M059J (cell line): ENCODE measurements at places on chromosomes 1 and 21. TPM values are rescaled to one million over a fixed set of nuclear protein-coding genes. Genes with fewer than 3 reads are reported as not detected.

FALEC gene
- total RNA-seq, result not detected in 2 replicates

RGS7 gene
- 4.5 and 7.4 TPM in 2 replicates for total RNA-seq

BSND gene
- not detected in 2 replicates for total RNA-seq

S100A3 gene
- total RNA-seq, result 5.2 and 5.8 TPM in 2 replicates

MNDA gene
- total RNA-seq, result not detected in 2 replicates

KCNE2 gene
- total RNA-seq, result 0.10 TPM in 1 of 2 replicates, not detected in the other

KLF17 gene
- total RNA-seq, result 0.37 and 0.64 TPM in 2 replicates

TMEM51 gene
- total RNA-seq, result 18.7 and 22.2 TPM in 2 replicates

ACTA1 gene
- total RNA-seq, result not detected in 2 replicates

TRAPPC10 gene
- 18.4 and 33.1 TPM in 2 replicates for total RNA-seq

- peak; percentile 32 for DNase-seq
Observed at GRCh38 chr1:39230261-39231190, 26.0 kb downstream of the MACF1 start.

DNA sequence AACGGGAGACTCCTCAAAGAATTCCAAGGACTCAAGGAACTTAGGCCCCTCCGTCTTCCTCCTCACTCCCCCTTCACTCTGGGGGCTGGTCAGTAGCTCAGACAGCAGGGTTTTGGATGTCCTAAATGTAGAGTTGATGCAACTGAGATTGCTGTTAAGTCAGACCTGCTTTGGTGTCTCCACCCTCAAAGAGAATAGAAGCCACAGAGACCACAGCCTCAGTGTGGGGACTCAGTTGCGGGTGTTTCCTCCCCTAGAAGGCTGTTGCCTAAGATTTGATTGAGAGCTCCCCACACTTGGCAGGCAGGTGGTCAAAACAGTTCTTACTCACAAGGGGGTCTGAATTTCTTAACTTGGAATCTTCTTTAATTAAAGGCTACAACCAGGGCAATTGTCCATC, 7.6 kb downstream of the MAN1C1 start:
- no peak for DNase-seq

DNA sequence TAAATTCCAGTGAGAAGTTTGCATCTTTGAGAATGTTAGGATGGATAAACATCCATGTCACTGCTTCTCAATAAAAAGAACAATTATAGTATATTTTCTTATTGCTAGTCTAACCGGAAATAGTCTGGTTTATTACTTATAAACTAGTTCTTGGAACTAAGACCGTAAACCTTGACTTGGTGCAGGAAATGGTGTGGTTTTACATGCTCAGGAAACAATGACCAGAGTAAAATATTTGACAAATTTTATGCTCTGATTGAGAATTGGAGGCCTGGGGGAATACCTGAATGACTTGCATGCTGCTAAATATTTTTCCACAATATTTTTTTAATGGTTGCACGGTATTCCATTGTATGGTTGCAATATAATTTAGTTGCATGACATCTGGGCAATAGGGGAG, 76.3 kb downstream of the XCL2 start:
- DNase-seq, result peak; percentile 81

DNA sequence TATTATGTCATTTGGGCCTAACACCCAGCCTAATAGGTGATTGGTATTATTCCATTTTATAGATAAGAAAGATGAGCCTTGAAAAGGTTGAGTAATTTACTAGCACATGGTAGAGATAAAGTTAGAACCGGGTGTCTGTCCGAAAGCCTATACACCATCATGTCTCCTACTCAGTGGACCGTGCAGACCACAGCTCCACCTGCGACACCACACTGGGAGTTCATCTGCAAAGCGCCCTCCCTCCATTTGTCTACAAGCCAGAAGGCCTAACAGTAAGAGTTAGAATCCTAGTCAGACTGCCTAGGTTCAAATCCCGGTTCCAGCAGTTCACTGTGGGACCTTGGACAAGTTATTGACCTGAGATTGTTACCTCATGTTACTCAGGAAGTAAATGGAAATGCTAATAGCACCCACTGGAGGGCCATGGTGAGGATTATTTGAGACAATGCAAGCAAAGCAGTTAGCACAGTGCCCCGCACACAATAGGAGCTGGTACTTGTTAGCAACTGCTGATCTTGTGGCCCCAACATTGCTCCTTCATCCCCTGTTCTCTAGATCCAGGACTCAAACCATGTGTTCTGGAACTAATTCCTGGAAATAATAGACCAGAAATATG, 20.5 kb downstream of the ARMH1 start:
- DNase-seq, result no peak

DNA sequence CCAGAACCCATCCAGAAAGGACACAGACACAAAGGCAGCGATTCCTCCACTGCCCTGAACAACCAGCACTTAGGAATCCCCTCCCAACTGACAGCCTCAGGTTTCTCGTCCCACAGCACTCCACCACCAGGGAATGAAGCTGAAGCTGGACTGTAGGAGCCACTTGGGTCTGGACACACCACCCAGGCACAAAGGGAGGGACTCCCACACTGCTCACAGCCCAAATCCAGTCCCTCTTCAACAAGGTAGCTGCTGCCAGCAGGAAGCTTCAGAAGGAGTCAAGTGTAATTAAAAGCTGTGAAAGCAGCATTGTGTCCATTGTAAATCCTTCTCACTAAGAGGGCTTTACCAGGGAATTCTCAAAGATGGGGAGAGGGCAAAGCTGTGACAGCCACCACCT, 29.0 kb downstream of the LMX1A start:
- DNase-seq, result no peak

GRCh38 chr1:247721222-247721621, 4.8 kb upstream of the OR6F1 start:
- DNase-seq, result no peak

GRCh38 chr1:247336390-247336789, 4.7 kb upstream of the ZNF496 start:
- no peak for DNase-seq

GRCh38 chr1:159933347-159933746, 8.0 kb upstream of the TAGLN2 start:
- DNase-seq, result no peak

GRCh38 chr1:110637475-110637874, 31.3 kb upstream of the KCNA2 start:
- DNase-seq, result no peak

DNA sequence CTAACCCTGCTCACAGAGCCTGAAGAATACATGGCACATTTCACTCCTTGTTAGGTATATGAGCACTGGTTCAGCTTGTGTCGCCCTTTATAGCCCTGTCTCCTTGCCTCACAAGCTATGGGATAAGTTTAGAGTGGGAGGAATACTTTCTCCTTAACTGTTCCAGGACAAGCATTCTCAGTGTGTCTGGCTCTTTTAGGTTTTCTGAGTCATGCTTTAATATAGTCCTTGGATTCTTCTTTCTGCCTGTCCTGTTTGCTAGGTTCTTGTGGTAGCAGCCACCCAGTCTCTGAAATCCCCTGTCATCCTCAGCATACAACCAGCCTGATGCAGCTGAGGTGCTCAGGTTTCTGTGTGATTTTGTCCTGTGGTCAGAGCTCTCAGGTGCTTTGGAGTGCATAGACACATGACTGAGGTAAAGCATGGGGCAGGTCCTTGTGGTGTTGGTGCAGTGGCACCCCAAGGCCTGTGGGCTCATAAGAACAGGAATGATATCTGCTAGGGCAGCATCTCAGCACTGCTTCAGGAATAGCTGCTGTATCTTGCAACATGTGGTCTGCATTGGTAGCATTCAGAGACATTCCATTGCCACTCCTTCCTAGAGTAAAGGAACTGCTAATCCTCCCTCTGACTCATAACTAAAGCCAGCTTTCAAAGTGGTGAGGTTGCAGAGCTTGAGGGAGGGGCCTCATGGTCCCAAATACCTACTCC, 14.2 kb upstream of the CASQ2 start:
- DNase-seq, result peak; percentile 76

- DNase-seq, result peak; percentile 53
Observed at GRCh38 chr1:34740161-34740868, 14.5 kb upstream of the GJB5 start.

- peak; percentile 74 for DNase-seq
Observed at GRCh38 chr21:43880111-43880985, 15.3 kb downstream of the AGPAT3 start.

DNA sequence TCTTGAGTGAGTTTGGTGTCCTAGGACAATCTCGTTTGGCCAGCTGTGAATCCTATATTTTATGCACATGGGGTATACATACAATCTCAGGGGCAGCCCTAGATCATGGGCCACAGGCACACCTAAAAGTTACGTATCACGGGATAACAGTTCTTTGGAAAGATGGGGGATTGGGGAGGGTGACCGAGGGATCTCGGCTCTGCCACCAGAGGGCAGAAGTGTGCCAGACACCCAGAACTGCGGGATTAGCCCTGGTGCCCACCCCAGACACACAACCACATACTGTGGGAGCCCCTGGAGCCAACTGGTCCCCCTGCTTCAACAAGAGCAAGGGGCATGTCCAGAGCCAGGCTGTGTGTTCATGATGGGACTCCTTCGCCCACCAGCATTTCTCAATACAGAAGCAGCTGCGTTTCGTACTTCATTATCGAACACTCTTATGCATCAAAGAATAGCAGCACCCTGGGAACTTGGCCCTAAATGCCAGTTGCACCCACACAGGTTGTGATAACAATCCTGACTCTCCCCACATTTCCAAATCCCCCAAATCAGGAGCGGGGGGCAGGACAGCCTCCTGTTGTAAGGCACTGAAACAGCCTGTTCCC, 37.4 kb downstream of the TMCO4 start:
- DNase-seq, result peak; percentile 32

- peak; percentile 11 for DNase-seq
Observed at GRCh38 chr1:95730986-95731385, 497.0 kb downstream of the RWDD3 start.

DNA sequence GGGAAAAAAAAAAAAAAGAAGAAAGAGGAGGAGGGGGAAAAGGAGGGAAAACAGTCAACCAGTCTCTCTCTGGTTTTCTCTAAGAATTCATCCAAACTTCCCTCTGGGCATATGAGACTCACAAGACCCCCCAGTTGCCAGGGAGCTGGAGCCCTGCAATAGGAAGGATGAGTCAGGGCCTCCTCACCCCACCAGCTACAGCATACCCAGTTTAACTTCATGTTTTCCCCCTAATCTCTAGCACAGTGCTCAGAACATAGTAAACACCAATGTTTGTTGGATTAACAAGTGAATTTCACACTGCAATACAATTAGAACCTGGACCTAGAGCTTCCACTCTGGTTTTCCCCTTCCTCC, 7.8 kb downstream of the F11R start:
- peak; percentile 82 for DNase-seq

DNA sequence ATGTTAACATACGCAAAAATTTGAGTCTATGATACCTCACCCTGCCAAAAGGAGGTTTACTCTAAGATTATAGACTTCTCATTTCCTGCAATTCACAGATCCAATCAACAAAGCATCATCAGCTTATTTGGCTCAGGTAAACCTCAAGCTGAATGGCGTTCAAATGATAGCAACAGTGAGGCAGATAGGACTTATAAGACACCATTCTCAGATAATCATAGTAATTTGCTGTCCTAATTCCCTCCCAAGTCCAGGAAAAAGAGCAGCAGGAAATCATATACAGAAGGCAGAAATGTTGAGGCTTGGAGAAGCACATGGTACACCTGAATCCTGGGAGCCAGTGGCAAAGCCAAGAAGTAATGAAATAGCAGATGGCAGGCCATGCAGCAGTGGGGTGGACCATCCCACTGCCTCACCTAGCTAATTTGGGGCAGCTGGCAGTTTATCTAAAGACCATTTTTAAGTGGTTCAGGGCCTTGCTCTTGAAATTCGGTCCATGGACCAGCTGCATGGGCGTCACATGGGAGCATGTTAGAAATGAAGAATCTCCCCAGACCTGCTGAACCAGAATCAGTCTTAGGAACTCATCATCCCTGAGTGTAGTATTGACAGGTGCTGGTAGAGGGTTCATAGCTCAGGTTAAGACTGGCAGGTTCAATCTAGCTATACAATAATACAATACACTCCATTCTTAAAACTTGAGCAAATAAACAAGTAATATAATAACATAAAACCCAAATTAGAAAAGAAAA, 57.7 kb downstream of the ASTN1 start:
- no peak for DNase-seq

DNA sequence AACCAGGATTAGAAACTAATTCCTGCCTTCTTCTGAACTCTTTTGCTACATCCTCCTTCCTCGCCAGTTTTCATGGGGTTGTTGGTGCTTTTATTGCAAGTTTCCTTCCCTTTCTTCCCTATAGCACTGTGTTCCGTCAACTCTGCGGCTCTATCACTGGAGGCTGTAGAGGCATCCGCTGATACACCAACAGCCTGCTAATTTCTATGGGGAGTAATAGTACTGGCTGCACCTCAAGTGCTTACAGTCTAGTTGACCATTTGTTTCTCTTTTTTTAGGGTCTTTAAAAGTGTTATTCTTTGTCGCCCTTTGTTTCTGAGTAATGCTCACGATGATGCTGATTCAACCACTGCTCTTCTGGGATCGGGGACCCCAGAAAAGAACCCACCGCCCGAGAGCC, 746 bp downstream of the MIS18A start:
- DNase-seq, result peak; percentile 18

DNA sequence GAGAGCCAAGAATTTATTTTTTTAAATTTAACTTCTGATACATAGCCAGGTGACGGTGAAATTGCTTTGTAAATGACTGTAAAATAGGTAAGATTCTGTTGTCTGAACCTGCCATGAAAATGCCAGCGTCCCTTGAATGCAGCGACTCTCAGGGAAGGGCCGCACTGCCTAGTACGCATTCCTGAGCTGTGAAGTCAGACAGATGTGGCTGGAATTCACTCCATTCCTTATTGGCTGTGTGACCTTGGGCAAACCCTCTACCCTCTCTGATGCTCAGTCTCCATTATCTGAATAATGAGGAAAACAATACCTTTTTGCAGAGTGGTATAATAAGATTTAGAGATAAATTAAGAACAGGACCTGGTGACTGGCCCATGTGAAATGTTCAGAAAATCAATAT, 167.1 kb upstream of the DAB1 start:
- no peak for DNase-seq

- DNase-seq, result no peak
Observed at GRCh38 chr1:53147174-53147573, 4.7 kb upstream of the SLC1A7 start.

DNA sequence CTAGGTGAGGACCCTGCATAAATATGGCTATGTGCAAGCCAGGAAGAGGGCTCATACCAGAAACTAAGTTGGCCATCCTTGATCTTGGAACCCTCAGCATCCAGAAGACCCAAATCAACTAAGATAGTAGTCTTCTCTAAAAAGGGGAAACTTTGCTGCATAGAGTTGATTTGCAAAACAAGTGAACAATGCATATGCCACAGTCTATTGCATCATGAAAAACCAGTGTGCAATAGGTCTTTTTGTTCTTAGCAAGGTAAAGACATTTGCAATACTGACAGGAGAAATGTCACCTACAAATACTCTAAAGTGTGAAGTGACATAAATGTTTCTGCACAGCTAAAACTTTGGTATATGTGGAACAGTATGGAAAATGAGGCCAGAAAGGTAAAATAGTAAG, 2.0 kb upstream of the IFI16 start:
- DNase-seq, result no peak

- DNase-seq, result no peak
Observed at GRCh38 chr1:200380589-200381021, 29.2 kb downstream of the ZNF281 start.
